ENCODE measurements at places on chromosomes 2 and 18. TPM values are rescaled to one million over a fixed set of nuclear protein-coding genes. Genes with fewer than 3 reads are reported as not detected.

The PPM1G gene
- total RNA-seq: 165 TPM

The LAMA3 gene
- total RNA-seq: 55.8 TPM

The RBM43 gene
- total RNA-seq: 3.4 TPM

The TSGA10 gene
- total RNA-seq: 2.0 TPM

The DAPL1 gene
- not detected for total RNA-seq

The CPLX4 gene
- total RNA-seq: not detected
